ENCODE measurements at places on chromosomes 12 and 14.

- DNase-seq: no peak
Measured at GRCh38 chr12:1819050-1819449, 1.3 kb upstream of the LRTM2 start.

GRCh38 chr14:72573725-72574417 is 320.0 kb downstream of the DPF3 start:
- peak; percentile 27 for DNase-seq

- DNase-seq: no peak
Measured at GRCh38 chr12:107859367-107859766, 84.9 kb downstream of the ASCL4 start.

DNA sequence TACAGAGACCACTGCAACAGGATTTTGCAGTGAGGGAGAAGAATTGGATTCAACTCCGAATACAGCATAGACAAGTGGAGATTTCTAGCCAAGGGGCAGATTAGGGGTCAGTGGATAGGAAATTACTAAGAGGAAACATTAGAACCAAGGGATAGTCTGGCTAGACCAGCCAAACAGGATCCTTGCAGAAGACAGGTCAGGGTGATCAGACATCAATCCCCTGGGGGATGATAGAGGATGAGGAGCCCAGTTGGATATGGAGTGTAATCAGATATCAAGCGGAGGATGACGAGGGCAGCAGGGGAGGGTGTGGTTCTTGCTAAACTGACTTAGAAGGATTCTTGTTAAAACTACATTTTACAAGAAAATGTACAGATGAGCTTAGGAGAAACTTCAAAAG is 424.4 kb downstream of the DAD1 start:
- DNase-seq: no peak

DNA sequence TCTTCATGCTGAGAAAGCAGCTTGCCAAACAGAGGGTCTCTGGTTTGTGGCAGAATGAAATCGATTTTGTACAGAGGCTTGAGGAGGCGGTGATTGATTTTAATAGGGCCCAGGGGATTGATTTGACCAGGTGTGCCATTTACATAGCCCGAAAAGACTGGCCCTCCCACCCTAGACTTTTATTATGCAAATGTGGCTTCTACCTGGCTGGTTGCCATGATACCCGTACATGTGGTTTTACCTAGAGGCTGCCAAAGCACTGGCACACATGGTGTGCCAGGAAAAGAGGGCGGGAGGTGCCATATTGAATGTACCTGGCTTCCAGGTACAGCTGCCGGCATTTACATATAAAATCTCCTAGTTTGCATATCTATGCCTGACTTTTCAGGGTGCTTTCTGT is 18.0 kb upstream of the GUCY2C start:
- DNase-seq: no peak

GRCh38 chr12:34400986-34401658 is 378.8 kb downstream of the ALG10 start:
- DNase-seq: peak; percentile 0

GRCh38 chr14:75587388-75587787 is 9.0 kb downstream of the FLVCR2 start:
- no peak for DNase-seq

DNA sequence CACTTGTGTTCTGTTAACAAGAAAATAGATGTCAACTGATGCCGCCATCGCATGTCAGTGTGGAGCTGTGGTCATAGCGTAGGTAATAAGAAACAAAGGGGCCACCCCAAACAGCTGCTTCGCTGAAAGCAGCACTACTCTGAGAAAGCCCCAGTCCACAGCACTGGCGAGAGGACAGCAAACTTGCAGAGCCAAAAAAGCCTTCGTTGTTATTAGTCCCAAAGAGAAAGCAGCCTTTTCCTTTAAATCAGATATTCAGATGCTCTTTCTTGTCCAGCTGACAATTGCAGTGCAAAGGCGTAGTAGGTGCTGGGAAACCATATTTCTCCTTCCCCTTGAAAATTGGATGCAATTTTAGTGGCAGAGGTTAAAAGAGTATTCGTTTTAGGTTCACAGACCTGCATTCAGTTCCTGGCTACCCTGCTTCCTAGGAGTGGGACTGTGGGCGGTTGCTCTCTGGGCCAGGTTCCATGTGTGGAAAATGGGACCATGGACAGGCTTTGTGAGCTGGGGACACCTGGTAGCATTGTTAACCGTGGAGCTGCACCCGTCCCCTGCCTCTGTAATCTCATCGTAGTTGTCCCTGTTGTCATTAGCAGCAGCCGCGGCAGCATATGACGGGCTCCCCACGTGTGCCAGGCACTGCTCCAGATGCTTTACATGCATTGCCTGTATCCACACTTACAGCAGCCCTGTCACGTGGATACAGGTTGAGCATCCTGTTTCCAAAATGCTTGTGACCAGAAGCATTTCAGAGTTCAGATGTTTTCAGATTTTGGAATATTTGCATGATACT is 54.2 kb downstream of the ELK3 start:
- peak; percentile 67 for DNase-seq

DNA sequence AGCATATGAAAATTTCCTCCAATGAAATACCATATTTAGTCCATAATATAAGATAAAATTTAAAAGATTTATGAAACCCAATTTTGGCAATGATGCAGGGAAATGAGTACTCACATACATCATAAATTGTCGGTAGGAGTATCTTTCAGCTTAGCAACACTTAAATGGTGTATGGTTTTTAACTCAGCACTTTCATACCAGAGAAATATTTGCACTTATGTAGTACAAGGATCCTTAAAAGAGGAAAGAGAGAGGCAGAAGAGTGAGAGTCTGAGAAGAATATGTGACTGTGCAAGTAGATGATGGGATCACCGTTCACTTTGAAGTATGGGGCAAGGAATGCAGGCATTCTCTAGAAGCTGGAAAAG is 379.3 kb upstream of the DCN start:
- no peak for DNase-seq

GRCh38 chr12:81874166-81874565 is 115.0 kb upstream of the PPFIA2 start:
- no peak for DNase-seq

DNA sequence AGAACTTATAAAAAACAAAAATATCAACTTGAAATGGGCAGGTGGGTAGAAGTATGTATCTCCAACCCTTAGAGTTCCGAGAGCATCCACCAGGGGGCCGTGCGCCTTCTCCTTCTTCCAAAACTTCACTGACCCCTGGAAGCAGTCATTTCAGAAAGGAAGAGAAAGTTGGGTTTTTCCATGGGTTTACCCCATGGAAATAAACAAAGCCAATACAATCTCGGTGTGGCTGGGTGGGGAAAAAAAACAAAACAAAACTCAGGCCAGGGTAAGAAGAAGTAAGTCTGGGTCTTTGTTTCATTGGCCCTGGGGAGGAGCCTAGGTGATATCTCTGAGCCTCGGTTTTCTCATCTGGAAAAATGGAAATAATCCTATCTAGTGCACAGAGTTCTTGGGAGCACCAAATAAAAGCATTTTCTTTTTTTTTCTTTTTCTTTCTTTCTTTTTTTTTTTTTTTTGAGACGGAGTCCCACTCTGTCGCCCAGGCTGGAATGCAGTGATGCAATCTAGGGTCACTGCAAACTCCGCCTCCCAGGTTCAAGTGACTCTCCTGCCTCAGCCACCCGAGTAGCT is 33.6 kb upstream of the HNF1A start:
- peak; percentile 13 for DNase-seq

DNA sequence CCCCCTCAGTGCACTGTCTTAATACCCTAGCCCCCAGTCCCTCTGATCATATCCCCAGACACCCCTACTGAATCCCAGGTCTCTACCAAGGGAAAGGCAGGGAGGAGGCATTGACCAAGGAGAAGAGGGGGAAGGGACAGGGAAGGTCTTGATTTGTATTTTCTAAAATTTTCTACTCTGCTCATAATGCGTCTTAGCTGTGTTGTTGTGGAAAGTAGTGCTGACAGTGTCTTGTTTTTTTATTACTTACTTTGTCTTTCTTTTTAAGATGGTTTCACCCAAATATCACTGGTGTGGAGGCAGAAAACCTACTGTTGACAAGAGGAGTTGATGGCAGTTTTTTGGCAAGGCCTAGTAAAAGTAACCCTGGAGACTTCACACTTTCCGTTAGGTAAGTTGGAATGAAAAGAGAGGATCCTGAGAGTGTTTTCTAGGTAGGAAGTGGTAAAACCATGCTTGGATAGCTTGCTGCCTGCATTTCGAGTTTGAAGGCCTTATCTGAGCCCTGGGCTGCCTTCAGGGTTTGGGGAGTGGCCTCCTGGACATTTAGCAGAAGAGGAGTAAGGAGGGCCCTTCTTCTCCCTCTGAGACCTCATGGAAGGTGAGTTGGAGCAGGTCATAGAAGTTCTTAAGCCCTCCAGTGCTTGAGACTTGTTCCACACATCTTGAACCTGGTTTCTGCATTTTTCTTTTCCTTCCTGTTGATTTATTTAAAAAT is 27.4 kb downstream of the PTPN11 start:
- no peak for DNase-seq

- DNase-seq: no peak
Measured at GRCh38 chr12:32051511-32052211, 55.0 kb upstream of the BICD1 start.

Data from Ammon's horn (tissue), 1 donor.